ENCODE measurements at places on chromosomes 12 and 14.

DNA sequence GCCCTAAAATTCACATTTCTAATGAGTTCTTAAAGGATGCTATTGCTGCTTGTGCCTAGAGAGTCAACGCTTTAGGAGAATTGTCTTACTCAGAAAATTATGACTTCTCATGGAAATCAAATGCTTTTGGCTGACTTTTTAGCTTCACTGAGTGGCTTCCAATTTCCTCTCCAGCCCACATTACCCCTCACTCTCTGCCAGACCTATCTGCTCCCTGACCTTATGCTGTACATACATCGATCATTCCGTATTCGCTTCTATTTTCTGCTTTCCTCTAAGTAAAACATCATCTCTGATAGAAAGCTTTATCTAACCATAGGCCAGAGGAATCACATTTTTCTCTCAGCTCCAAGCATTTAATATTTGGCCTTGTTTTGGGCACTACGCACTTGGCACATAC lies 12.5 kb upstream of the SMCO3 start:
- no peak for DNase-seq

GRCh38 chr12:110335481-110336045 lies 54.5 kb downstream of the ATP2A2 start:
- DNase-seq = no peak

- DNase-seq = no peak
Observed at GRCh38 chr14:55303691-55304145, 32.5 kb downstream of the FBXO34 start.

- DNase-seq = peak; percentile 11
Observed at GRCh38 chr14:89773644-89774316, 180.8 kb downstream of the EFCAB11 start.

GRCh38 chr14:59439256-59439965 lies 25.8 kb downstream of the GPR135 start:
- no peak for DNase-seq

DNA sequence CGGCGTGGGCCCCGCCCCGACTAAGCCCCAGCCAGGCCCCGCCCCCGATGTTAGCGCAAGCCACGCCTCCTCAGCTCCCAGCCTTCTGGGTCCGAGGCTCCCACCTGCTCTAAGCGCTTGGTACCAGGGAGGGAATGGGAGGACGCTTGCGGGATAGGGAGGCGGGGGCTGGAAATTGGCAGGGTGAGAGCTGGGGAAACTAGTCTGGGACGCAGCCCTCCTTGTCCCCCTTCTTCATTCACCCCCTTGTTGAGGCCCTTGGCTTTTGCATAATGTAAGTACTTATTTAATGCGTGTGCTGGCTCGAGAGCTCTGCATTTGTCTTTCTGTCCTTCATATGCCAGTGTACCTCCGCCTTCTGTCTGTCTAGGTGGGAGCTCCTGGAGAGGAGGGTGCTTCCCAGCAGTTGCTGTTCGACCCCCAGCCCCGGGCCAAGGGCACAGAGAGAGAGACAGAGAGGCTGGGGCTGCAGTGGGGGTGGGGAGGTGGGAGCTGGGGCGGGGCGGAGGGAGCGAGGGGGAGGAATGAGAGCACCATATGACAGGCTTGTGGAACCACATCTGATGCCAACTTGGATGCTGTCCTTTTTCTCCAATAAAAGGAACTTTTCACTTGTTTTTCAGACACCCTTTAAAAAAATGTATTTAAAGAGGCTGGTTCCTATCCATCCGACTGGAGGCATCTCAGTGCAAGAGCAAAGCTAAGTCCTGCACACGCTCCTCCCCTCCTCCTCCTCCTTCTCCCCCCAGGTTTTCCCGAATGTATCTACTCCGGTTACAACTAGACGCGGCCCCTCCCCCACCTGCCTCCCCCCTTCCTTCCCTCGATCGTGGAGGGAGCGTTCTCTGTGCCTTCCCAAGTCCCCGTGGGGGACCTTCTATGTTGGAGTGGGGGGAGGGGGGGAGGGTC lies 25.6 kb upstream of the MAP1LC3B2 start:
- peak; percentile 95 for DNase-seq

DNA sequence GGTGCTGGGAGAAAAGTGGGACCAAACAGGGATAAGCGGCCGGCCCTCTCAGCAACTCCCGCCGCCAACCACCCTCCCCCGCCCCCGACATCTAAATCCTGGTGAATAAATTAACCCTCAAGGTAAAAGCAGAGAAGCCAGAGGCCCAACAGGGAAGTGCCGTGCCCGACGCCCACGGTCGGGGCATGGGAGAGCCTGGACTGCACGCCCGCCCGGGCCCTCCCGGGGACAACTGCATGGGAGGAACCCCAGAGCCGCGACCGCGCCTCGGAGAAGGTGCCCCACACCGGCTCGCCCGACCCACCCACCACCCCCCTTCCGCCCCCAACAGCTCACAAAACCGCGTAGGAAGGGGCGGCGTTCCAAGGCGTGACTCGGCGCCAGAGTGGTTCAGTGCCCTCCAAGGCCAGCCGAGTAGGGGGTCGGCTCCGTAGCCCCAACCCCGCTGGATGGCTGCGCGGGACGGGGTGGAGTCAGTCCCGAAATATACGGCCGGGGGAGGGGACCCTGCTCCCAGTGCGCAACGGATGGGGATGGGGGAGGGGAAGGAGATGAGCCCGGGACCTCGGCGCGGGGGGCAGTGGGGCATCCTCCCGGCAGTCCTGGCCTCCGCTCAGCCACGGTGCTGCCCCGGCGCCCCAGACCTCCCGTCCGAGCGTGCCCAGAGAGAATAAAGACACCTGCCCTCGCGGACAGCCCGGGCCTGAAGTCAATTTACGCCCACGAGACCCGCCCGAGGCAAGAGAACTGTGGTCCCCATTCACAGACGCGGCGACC lies 732 bp downstream of the SLC25A29 start:
- peak; percentile 55 for DNase-seq

GRCh38 chr14:100828031-100828769 lies 2.3 kb downstream of the MEG3 start:
- DNase-seq = no peak
